ENCODE measurements at places on chromosomes 1 and 21.
A peak's percentile ranks its signal among the peaks of the same experiment; 100 is the strongest.

- no peak for DNase-seq
Observed at GRCh38 chr1:181100015-181100905, 11.8 kb downstream of the IER5 start.

DNA sequence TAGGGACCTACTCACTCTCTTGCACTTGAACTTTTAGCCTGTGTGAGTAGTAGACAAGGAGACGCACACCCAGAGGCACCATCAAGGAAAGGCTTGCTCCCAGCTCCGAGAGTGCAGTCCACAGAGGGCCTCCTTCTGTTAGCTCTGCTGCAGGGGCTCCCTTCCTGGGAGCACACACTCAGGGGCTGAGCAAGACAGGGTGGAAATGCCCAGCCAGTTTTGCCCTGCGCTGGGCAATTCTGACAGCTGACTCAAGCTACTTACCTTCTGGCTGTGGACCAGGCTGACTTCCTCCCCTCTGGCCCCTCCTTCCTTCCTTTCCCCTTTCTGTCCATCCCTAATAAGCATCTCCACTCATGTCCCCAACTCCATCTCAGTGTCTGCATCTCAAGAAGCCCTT, 449.1 kb downstream of the PTPRU start:
- no peak for DNase-seq

DNA sequence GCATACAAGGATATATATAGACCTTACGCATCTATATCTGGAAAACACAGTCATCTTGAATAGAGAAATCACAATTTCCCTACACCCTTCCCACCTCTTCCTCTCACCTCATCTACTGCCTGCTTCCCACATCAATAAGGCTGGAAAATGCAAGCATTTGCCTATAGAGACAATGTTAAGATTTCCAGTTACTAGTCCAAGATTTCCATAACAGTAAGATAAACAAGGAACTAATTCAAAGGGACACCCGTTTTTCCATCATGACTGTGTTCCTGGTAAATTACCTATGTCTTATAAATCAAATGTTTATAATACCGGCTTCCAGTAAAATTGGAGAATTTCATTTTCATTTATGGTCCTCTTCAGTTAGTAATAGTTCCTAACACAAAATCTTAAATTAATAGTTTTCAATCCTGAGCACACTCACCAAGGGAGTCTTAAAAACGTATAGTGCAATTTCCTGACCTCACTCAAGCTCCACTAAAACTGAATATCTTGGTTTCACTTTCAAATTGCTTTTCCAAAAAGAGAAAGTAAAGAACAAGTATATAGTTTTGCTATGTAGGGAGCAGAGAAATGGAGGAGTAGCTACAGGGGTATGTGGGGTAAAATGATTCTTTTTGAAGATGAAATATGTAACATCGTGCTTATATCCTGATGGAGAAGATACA, 398.7 kb downstream of the PLPP3 start:
- DNase-seq: no peak

GRCh38 chr21:15057285-15057684, 7.5 kb downstream of the NRIP1 start:
- DNase-seq: no peak

GRCh38 chr1:24714859-24715520, 30.3 kb upstream of the CLIC4 start:
- DNase-seq: no peak

DNA sequence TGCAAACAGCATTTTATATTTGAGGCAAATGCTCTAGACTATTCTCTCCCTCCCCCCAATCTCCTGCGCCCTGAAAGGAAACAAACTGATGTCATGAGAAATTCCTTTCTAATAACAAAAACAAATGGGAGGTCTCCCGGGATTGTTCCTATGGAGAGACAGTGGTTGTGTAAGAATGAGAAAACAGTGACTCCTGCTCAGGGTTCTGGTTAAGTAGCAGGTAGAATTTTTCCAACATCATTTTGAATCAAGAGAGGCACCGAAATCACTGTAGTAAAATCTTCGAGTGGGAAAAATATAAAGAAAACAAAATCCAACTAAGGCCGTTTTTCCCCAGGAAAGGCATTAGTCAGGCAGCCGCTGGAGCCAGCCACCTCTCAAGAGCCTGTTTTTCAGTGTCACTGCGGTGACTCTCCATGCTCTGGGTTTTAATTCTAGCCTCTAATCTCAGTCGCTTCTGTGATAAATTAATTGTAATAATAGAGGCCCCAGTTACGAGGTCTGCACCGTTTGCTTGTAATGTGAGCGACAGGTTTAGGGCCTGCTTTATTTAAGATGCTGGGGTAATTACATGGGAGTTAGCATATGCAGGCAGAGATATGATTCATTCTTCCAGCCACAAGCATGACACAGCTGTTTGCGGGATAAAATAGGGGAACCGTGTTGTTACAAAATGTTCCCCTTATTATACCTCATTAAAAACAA, 80.3 kb downstream of the RNF220 start:
- DNase-seq: no peak

GRCh38 chr1:106459418-106459817, 597.1 kb upstream of the PRMT6 start:
- DNase-seq: no peak

- no peak for DNase-seq
Observed at GRCh38 chr1:112332176-112333150, 63.6 kb upstream of the CTTNBP2NL start.

- DNase-seq: peak; percentile 88
Observed at GRCh38 chr1:108691942-108692723, at the start of gene PRPF38B. PRPF38B (plus strand) TSS chr1:108692310; CDS start chr1:108692592, 282 bp downstream.

DNA sequence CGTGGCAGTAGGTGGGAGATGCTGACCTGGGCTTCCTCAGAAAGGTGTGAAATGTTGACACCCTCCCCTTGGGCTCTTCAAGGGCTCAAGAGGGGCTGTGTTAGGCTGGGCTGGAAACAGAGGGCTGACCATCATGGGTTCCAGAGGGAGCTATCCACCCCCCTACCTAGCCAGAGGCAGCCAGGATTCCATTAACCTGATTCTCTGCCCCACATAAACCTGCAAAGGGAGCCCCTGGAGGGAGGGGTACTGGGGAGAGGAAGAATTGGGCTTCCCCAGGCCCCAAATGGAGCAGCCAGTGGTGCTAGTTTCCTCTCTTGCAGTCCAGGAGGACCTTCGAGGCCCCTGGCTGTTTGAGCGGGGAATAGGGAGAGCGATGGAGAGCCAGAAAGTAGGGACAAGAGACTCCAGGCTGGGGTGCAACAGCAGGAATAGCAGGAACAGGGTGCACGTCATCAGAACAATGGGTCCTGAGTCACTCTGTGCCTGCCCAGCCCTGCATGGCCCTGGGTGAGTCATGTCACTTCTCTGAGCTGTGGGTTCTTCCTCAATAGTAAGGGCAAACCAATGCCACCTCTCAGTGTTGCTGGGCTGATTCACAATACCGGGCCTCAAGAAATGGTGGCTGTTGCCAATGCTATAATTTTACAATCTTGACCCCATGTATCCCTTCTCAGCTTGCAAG, 121.2 kb downstream of the EPHB2 start:
- no peak for DNase-seq

- DNase-seq: no peak
Observed at GRCh38 chr21:42830456-42831455, 48.6 kb downstream of the WDR4 start.

GRCh38 chr1:45478121-45478814, 12.7 kb downstream of the TESK2 start:
- DNase-seq: no peak

GRCh38 chr1:161887730-161888287, 121.7 kb downstream of the ATF6 start:
- DNase-seq: no peak

DNA sequence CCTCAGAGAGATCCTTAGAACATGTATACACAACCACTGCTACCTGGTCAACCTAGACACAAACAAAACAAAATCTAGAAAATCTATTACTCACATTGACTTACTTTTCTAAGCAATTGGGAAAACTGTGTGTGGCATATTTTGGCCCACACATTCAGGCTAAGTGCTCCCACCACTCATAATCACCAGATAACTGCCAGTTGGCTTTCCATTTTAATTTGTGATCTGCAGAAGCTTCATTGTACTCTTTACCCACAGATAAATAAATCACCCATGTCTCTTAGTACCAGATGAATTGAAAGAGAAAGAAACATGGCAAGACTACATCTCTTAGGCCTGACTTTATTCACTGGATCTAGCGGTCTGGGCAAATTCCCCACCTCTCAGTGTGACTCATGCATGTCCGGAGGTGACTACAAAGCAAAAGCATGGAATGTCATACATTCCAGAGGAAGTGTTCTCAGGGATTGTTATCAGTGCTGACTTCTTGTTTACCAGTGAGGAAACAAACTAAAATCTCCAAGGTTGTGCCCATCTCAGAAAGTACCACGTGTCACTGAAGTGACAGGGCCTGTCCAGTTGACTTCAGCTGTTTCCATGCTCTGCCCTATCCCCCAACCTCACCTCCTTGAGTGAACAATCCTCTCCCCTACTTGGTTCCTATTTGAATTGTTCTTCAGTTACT, 52.4 kb upstream of the BCL10 start:
- no peak for DNase-seq

DNA sequence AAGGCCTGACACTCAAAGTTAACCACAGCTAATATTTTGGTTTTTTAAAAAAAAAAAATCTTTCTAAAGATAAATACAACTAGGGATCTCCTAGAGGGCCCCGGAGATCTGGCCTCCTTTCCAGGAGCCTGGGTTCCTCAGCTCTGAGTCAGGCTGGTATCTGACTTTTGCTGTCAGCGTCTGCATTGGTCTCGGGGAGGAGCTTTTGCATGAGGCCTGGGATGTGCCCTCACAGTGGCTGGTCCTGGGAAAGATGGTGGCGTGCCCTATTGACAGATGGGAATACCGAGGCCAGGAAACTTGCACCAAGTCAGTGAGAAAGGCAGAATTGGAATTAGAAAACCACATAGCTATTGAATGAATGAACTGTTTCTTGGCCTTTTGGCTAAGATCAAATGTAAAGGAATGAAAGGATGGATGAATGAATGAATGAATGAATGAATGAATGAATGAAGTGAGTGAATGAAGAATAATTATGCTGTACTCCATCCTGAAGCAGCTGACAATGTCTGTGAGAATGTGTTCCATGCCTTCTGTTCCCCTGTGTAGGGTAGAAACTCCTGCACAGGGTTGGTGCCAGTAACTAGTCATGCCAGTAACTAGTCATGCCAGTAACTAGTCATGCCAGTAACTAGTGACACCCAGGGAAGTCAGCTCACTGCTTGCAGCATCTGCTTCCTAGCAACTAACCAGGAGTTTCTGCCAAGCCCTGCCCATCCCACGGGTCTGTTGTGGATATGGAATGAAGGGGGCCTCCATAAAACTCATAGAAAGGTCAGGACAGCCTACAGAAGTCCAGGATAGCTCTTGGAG, 242.5 kb upstream of the VAMP3 start:
- no peak for DNase-seq

DNA sequence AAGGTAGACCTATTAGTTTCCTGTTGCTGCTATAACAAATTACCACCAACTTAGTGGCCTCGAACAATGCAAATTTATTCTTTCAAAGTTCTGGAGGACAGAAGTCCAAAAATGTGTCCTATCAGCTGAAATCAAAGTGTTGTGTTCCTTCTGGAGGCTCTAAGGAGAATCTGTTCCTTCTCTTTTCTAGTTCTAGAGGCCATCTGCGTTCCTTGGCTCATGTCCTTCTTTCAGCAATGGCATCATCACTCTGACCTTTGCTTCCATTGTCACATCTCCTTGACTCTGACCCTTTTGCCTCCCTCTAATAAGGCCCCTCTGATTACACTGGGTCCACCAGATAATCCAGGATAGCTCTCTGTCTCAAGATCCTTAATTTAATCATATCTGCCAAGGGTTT, 1.2 kb upstream of the MR1 start:
- no peak for DNase-seq

- no peak for DNase-seq
Observed at GRCh38 chr1:2212532-2213491, 15.3 kb upstream of the SKI start.

DNA sequence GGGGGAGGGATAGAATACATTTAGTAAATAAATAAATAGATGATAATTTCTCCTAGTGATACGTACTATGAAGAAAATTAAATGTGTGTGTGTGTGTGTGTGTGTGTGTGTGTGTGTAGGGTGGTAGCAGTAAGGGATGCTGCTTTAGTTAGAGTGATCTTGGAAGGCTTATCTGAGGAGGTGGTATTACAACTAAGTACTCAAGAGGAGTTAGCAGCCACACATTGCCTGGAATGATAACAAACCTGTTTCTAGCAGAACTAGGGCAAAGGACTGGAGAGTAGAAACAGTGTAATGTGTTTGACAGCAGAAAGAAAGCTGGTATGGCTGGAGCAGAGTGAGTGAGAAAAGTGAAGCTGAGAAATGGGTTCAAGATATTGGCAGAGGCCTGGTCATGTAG, 58.3 kb upstream of the FASLG start:
- no peak for DNase-seq
